CD8-positive, alpha-beta T cell (primary cell): ENCODE measurements at places on chromosomes 4 and X.
A peak's percentile ranks its signal among the peaks of the same experiment; 100 is the strongest.

DNA sequence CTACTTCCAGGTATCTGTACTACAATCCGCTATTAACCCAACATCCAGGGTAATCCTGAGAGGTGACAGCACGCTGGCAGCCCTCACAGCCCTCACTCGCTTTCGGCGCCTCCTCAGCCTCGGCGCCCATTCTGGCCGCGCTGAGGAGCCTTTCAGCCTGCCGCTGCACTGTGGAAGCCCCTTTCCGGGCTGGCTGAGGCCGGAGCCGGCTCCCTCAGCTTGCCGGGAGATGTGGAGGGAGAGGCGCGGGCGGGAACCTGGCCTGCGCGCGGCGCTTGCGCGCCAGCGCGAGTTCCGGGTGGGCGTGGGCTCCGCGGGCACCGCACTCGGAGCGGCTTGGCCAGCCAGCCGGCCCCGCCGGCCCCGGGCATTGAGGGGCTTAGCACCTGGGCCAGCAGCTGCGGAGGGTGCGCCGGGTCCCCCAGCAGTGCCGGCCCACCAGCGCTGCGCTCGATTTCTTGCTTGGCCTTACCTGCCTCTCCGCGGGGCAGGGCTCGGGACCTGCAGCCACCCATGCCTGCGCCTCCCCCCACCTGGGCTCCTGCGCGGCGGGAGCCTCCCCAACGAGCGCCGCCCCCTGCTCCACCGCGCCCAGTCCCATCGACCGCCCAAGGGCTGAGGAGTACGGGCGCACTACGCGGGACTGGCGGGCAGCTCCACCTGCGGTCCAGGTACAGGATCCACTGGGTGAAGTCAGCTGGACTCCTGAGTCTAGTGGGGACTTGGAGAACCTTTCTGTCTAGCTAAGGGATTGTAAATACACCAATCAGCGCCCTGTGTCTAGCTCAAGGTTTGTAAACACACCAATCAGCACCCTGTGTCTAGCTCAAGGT lies 87.3 kb downstream of the PRSS12 start:
- no peak for DNase-seq

DNA sequence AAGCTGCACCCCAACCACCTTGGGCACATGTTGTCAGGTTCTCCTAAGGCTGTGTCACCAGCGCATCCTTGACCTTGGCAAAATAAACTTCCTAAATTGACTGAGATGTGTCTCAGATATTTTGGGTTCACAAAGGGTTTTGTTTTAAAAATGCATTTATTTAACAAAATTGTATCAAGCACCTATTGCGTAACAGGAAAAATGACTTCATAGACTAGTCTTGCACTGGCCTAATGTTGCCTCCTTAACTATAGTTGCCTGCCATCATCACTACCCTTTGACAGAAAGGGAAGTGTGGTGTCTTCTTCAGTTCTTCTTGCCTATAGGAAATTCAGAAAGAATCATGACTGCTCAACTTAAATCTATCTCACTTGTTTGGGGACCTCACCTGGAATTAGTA lies 374.2 kb downstream of the SH2D1A start:
- no peak for DNase-seq

- DNase-seq = no peak
Measured at GRCh38 chr4:120995266-120996010, 72.9 kb upstream of the PRDM5 start.

GRCh38 chrX:82092307-82092706 lies 890.4 kb downstream of the SH3BGRL start:
- no peak for DNase-seq

DNA sequence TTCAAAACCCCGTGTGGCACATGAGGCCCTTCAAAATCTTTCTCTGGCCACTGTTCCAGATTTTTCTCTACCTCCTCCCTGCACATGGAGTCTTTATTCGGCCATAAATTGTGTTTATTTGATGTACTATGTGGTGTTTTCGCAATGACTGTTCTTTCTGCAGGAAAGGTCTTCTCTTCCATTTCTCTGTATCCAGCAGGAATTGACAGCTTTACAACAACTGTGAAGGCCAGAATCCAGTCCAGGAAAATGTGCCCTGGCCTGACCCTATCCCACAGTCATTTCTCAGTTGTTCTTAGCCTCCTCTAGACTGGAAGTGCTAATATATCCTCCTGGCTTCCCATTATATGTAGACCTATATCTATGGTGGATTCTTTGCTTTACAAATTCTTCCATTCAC lies 191.4 kb downstream of the COL25A1 start:
- DNase-seq = no peak

GRCh38 chr4:113065629-113066028 lies 16.2 kb downstream of the ANK2 start:
- DNase-seq = no peak

GRCh38 chr4:129362691-129363274 lies 266.8 kb downstream of the C4orf33 start:
- no peak for DNase-seq

DNA sequence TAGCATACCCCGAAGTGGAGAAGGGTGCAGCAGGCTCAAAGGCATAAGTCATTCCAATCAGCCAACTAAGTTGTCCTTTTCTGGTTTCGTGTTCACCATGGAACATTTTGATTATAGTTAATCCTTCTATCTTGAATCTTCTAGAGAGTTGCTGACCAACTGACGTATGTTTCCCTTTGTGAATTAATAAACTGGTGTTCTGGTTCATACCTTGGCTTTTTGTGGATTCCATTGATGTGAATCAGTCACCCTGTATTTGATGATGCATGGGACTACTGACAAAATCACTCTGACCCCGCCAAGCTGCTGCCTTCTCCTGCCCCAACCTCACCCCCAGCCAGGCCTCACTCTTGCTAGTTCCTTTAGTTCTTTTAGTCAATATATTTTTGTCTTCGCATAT lies 32.7 kb downstream of the F9 start:
- DNase-seq = no peak

GRCh38 chr4:24887881-24888430 lies 24.9 kb downstream of the CCDC149 start:
- DNase-seq = no peak

- peak; percentile 76 for DNase-seq
Measured at GRCh38 chrX:135974279-135974856, 580 bp upstream of the MMGT1 start.

DNA sequence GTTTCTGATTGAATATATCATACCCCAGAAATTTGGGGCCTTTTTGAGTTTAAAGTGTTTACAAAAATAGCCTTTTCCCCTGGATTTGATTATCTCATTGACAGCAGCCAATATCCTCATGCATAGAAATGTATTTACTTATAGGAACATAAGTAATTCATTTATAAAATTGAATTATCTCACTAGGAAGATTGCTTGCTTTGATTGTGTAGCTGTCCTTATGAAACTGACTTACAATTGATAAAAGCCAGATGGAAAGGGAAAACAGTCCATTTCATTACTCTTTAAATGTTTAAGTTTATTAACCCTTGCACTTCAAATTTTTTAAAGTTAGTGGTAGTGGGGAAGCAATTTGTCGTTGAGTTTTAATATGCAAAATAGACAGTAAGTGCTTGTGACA lies 310.2 kb upstream of the TBX22 start:
- DNase-seq = no peak

DNA sequence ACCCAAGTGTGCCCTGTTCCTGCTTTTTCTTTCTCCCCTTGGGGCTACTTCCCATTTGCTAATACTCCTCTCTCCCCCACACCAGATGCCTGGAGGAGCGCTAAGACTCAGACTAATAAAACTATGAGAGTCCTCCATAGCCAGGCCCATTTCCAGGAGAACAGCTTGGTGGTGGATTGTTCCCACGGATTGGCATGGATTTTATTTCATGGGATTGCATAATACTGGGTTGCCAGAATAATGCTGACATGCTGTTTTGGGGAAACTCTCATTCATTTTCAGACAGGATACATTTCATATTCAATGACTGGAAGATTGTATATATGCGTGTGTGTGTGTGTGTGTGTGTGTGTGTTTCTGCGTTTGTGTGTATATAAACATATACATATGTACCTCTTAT lies 447.5 kb upstream of the PITX2 start:
- DNase-seq = no peak

DNA sequence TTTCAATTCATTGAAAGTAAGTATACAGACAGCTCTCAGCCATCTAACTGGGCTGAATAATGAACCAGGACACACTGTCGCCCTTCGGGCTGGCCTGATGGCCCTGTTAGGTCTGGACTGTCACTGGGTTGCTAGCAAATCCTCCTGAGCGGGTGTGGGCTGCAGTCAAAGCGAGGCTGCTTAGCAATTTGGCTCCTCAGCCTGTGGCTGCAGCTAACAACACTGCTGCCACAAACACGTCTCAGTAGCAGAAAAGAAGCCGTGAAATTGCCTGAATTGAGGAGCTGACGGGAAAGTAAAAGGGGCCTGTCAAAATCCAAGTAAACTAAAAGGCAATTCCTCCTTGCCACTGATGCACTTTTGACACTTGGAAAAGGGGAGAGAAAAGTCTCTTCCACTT lies 72.8 kb downstream of the SMIM20 start:
- DNase-seq = no peak

DNA sequence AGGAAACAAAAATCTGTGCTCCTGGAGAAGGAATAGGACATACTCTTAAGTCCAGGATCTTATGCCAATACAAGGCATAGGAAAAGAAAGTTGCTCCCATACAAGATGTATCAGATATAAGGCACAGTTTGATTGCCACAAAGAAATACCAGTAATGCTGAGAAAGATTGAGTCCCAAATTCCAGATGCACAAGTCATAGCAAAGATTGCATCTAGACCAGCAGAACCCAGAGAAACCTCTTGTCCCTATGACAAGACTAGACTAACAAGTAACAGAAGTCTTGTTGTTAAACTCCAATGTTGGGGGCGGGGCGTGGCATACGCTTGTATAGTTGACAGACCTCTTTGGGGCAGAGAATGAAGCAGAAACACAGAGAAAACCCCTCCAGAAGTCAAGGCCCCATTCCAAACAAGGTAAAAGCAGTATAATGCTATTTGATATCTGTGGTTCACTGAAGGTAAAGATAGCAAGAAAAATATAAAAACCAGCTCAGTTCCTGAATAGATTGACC lies 671.5 kb upstream of the GRIA3 start:
- no peak for DNase-seq

GRCh38 chrX:17590892-17591740 lies 146.2 kb upstream of the SCML1 start:
- DNase-seq = no peak

DNA sequence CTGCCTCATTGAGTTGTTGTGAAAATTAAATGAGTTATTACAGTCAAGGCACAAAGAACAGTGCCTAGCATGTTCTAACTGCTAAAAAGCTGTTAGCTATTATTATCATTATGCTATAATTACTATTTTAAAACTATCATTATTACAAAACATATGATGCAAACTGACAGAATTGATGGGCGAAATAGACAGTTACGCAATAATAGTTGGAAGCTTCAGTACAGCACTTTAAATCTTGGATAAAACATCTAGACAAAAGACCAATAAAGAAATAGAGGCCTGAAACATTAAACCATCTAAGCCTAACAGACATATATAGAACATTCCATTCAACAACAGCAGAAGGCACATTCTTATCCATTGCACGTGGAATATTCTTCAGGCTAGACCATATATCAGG lies 73.0 kb downstream of the TAB3 start:
- no peak for DNase-seq

- DNase-seq = no peak
Measured at GRCh38 chrX:42096265-42096920, 173.0 kb upstream of the CASK start.

DNA sequence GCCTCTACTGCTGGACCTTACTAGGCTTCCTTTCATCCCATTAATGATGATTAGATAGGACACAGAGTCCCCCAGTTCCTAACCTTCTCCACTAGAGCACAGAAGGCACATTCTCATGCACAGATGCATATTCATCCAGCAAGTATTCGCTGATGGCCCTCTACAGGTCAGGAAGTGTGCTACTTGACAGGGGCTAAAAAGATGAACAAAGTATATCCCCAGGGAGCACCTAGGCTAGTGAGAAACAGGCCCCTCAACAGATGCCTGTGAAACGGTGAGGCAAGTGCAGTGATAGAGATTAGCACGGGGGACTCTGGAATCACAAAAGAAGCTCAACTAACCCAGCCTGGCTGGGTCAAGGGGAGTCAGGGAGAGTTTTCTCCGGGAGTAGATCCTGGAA lies 95.8 kb downstream of the MGST2 start:
- no peak for DNase-seq

DNA sequence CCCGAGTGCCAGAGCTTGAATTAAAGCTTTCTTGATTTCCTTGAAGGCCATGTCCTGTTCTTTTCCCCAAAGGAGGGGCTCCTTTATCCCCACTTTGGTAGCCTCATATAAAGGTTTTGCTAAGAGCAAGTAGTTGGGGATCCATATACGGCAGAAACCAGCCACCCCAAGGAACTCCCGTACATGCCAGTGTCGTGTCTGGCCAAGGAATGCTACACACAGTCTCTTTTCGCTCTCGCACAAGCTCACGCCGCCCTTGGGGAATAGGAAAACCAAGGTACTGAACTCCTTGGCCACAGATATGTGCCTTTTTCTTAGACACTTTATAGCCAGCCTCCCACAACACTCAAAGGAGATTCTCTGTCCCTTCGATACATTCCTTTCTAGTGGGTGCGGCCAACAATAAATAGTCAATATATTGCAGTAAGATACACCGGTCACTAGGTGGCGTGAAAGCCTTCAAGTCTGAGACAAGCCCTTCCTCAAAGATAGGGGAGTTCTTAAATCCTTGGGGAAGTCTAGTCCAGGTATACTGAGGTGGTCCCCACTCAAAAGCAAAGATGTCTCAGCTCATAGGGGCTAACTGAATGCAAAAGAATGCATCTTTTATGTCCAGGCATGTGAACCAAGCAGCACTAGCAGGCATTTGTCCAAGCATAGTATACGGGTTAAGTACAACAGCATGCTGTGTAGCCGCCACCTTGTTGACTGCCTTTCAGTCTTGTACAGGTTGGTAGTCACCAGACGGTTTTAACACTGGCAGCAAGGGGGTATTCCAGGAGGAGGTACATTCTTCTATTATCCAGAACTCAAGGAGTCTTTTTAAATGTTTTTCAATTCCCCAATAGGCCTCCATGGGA lies 57.8 kb upstream of the XAGE1B start:
- no peak for DNase-seq

- DNase-seq = no peak
Measured at GRCh38 chrX:8579602-8580001, 115.0 kb downstream of the VCX3B start.

- no peak for DNase-seq
Measured at GRCh38 chr4:64130907-64131306, 278.3 kb downstream of the TECRL start.

GRCh38 chrX:76971393-76972376 lies 475.5 kb upstream of the FGF16 start:
- DNase-seq = no peak
